ENCODE measurements at places on chromosomes 3 and 15.

DNA sequence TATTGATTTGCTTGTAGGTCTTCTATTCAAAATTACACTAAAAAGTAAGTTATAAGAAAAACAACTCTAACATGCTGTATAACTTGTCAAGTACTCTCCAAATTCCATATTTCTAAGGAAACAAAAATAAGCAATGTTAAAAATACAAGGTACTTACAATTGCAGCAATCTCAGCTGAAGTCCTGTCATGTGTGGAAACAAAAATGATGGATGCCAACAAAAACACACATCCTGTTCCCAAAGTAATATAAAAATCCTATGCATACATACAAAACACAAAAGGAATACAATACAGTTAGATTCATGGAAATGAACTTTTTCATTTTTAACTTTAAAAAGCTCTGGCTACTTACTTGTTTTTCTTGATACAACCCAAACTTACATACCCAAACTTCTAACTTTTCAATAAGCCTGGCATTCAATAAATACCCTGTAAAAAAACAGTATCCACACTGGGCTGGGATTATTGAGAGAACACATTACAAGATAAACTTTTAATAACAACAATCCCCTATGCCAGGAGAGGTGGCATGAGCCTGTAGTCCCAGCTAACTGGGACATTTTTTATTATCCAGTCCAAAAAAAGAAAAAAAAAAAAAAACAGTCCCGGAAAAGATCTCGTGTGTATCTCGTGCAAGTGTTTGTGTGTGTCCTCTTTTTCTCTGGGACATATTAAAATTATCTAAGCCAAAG is 14.7 kb downstream of the CMTM6 start:
- DNase-seq: no peak

- DNase-seq: no peak
Observed at GRCh38 chr15:86034904-86035303, 44.8 kb upstream of the AGBL1 start.

DNA sequence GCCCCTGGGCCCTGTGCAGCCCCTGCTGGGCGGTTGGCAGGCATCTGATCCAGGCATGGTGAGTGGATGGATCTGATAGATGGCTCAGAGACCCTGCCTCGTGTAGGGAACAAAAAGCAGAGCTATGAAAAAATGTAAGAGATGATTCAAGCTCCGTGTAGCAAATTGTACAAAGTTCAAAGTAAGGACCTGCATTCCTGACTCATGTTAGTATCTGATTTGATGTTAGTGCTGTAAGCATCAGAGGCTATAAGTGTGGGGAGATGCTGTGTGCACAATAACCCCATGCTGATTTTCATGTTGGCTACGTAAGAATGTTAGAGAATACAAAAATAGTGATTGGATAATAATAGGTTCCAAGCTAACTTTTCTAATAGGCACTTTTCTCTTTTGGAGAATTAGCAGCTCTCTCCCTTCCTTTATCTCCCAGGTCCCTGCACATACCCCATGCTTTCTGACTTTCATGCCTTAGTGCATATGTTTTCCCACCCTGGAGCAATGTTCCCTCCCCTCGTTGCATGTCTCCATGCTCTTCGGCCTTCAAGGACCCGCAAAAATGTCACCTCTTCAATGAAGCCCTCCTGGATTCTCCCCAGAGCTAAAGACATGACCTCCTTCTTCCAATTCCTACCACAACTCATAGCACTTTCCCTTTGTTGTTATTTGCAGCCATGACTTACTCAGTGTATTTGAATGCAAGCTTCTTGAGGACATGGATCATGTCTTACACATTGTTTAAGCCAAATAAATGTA is 1.6 kb downstream of the CCR9 start:
- DNase-seq: no peak

DNA sequence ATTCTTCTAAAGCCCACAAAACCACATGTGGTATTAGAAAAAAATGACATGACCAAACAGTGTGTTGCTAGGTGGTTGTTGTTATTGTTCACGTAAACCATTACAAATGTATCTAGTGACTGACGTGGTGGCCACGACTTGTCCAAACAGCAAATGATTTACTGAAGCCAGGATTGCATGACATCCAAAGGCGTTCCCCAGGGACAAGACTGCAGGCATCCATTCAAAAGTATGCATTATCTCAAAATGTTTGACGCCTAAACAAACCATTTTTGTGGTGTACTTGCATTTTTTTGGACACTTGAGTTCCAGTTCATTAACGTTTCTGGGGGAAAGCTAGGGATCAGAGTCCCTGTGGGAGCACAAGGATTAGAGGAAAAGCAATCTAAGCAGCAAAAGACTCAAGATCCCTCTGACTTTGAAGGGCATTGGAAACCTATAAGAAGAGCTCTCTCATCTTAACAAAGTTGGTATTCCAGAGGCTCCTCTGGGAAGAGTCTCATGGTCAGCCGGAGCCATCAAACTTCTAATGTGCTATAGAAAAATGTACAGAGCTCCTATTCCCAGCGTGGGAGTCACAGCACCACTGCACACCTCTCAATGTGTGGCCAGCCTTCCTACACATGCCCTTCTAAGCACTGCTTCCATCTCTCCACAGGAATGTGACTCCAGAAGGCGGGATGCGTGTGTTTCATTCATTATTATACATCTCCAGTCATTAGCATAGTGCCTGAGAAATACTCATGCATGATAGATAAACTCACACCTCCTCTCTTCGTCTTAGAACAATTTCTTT is 62.9 kb downstream of the FBN1 start:
- no peak for DNase-seq

DNA sequence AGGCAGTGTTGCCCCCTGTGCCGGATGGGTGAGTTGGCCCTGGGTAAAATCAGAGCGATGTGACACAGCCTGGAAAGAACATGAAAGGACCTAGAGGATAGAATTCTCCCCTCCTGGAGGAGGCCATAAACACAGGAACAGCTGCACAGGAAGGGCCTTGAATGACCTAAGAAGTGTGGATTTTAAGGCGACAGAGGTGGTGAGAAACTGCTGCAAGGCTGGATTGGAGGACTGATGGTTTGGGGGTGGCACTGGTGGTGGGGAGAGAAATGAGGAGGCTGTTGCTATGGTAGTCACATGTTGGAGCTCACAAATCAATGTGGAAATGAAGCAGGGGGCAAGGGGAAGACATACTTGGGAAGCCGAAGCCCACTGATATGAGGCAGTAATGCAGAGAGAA is 13.8 kb downstream of the XIRP1 start:
- DNase-seq: peak; percentile 32

- DNase-seq: no peak
Observed at GRCh38 chr3:172125963-172126457, 86.6 kb downstream of the FNDC3B start.

GRCh38 chr15:46278486-46279090 is 643.8 kb downstream of the SQOR start:
- DNase-seq: no peak

GRCh38 chr3:16828815-16829214 is 55.9 kb upstream of the PLCL2 start:
- DNase-seq: peak; percentile 54

GRCh38 chr3:196189566-196190347 is 21.4 kb downstream of the ZDHHC19 start:
- DNase-seq: no peak

- DNase-seq: no peak
Observed at GRCh38 chr3:9229879-9230278, 19.6 kb downstream of the SRGAP3 start.

GRCh38 chr3:184808021-184808420 is 3.9 kb upstream of the VPS8 start:
- DNase-seq: no peak

DNA sequence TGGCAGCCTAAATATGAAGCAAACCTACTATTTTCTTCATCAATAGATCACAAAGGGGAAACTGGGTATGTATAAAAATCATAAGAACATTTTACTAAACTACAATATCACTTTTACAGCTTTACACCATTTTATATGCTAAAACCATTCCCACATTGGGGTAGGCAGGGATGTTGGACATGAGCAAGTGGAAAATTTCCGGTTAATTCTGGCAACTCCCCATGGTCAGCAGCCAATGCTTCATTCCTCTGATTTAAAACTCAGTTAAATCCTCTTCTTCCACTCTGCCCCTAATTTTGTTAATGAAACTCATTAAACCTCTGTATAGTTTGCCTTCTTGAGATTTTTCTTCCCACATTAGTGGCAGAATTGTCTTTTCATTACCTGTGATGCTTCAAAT is 552.5 kb upstream of the NECTIN3 start:
- DNase-seq: no peak

DNA sequence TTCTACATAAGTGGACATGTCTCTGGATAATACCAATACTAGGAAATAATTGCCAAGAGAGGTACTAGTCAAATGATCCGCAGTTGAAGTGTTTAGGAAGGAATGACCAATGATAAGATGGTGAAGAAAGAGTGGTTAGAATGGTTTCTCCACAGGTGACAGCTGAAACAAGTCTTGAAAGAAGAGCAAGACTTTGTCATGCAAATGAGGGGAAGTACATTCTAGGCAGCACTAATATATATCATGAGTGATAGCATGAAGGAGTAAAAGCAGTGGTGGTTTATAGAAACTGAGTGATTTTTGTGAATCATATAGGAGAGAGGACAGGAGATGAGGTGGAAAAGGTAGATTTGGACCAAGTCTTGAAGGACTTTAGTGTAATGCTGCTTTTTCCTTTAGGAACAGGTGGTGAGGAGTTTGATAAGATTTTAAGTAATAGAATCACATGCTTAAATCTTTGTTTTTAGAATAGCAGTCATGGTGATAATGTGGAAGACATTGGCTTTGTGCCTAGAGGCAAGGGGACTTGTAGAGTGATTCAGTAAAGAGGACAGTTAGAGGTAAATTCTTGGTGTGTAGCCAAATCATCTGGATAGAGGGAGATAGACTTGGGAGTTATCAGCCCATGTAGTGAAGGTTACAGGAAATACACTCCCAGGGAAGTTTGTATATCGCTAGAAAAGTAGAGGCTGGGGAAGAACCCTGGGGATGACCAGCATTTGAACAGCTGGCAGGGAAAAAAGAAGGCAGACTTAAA is 31.9 kb downstream of the SLMAP start:
- DNase-seq: no peak

DNA sequence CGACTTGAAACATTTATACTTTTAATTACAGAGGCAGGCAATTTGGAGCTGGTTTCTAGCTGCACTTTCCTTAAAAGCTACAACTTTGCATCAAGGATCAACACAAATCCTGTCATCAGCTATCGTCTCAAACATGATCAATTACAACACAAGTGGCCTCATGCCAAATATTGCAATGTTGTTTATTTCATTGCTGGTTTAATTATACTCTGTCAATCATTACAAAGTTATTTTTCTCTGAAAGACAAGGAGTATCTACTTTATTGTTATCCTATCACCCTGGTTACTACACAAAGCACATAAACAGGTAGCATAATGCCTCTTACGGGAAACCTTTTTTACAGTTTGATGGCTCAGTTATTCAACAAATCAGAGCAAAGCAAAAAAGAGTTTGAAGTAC is 58.0 kb upstream of the FOXB1 start:
- DNase-seq: no peak

- DNase-seq: no peak
Observed at GRCh38 chr3:179969525-179969924, 67.2 kb downstream of the PEX5L start.

- DNase-seq: no peak
Observed at GRCh38 chr3:64244011-64244942, 19.0 kb upstream of the PRICKLE2 start.

DNA sequence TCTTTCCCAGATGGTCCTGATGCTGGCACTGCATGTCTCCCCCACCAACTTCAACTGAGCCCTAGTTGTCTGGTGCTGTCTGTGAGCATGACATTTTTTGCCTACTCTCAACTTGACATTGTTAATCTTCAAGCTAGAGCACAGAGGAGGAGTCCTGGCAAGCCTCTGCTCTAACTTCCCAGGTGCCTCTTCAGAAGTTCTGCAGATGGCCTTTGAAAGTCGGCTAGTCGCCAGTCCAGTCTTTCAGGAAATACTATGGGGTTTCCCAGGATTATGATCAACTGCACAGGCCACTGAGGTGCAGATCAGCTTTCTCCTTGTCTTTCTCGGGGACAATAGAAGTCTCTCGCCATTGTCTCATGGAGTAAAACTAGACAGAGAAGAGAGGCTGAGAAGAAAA is 86.7 kb downstream of the ST8SIA2 start:
- DNase-seq: no peak

DNA sequence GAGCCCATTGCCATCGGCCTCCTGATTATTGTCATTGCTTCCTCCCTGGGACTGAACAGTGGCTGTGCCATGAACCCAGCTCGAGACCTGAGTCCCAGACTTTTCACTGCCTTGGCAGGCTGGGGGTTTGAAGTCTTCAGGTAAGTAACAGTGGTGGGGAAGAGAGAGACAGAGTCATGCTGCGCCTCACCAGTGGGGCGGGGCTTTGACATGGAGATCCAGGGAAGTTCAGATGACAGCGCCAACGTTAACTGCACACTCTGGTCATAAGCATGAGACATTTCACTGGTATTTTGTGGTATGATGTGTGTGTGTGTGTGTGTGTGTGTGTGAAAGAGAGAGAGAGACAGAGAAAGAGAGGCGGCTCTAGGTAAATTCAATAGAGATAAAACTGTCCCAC is 41.0 kb downstream of the AQP9 start:
- no peak for DNase-seq

- no peak for DNase-seq
Observed at GRCh38 chr3:72255191-72255590, 470.2 kb upstream of the PROK2 start.

DNA sequence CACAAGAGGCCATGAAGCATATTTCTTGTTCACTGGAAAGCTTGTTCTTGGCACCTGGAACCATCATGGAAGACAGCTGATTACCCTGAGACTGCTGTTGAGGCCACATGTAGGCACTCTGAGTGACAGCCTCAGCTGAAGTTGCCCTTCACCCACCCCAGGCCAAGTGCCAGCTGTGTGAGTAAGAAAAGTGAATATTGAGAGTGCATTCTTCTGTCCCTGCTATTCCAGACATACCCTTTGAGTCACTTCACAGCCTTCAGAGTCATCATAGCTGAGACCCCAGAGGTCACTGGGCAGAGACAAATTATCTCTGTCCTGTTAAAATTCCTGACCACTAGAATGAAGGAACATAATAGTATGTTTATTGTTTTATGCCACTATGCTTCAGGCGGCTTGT is 79.6 kb downstream of the NFKBIZ start:
- no peak for DNase-seq
